ENCODE measurements at places on chromosomes 5 and 9.
A peak's percentile ranks its signal among the peaks of the same experiment; 100 is the strongest.

GRCh38 chr9:20945269-20945668 lies 86.2 kb downstream of the HACD4 start:
- DNase-seq: no peak

DNA sequence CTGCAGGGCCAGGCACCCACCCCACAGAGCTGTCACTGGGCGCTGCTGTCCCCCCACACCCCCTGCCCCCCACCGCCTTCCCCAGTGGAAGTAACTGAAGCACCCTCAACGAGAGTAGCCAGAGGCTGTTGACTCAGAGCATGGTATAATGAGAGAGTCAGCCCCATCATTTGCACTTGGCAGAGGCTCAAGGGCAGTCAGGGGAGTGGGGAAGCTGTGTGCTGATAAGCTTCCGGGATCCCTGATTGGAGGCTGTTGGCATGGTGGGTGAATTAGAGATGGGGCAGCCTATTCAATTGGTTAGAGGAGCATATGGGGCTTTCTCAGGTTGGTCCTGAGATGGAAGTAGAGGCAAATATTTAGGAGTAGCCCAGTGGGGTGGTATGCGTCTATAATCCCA lies 77.1 kb upstream of the GOLM1 start:
- DNase-seq: peak; percentile 57

DNA sequence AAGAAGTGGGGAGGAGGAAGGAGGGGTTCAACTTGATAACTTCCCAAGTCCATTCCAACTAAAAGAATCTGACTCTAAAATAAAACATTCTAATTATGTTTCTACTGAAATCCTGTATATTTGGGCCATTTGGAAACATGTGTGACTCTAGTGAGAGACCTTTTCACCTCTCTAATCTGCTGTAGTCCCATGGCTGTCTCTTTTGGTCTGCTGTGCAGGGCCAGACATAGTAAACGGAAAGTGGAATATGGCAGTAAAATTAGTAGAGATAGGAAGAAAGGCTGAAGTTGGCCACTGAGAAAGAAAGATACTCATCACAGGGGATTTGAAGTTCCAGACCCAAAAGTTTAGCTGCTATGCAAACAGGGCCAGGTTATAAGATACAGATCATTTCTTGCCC lies 15.9 kb downstream of the RFX3 start:
- DNase-seq: peak; percentile 25

GRCh38 chr9:99178912-99179872 lies 42.5 kb downstream of the ALG2 start:
- no peak for DNase-seq

GRCh38 chr5:124746916-124747790 lies 714 bp upstream of the ZNF608 start:
- DNase-seq: peak; percentile 65

DNA sequence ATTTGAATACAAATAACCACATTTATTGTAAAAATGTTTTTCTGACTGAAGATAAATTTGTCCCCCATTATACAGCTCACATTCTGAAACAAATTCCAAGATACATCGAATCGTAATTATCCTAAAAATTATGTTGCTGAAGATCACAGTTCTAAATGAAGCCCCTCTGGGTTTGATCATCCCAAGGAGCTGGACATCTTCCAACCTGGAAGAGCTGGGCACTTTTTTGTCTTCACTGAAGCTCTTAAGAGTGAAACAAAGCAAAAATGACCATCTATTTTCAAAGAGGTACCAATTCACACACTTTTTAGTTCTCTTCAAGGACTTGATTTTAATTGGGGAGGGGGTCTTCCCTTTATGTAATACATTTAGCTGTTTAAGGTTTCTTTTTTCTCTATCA lies 5.5 kb downstream of the CTNND2 start:
- no peak for DNase-seq

DNA sequence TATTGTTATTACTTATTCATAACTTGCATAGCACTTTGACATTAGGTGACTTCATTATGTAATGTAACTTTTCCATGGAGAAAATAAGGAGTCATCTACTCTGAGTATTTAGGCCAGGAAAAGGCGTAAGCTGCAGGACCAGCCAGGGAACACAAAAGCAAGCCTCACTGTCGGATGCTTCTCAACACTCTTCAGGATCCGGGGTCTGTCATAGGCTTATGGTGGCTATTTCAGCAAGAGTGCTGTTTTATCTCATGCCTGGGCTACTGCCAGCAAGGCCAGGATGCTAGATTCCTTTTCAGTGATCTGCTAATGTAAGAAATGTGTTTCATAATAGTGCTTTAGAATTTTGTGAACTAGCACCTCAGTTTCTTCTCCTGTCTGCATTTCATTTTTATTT lies 162.4 kb downstream of the CHSY3 start:
- no peak for DNase-seq

GRCh38 chr5:143393524-143393923 lies 10.0 kb downstream of the NR3C1 start:
- no peak for DNase-seq

DNA sequence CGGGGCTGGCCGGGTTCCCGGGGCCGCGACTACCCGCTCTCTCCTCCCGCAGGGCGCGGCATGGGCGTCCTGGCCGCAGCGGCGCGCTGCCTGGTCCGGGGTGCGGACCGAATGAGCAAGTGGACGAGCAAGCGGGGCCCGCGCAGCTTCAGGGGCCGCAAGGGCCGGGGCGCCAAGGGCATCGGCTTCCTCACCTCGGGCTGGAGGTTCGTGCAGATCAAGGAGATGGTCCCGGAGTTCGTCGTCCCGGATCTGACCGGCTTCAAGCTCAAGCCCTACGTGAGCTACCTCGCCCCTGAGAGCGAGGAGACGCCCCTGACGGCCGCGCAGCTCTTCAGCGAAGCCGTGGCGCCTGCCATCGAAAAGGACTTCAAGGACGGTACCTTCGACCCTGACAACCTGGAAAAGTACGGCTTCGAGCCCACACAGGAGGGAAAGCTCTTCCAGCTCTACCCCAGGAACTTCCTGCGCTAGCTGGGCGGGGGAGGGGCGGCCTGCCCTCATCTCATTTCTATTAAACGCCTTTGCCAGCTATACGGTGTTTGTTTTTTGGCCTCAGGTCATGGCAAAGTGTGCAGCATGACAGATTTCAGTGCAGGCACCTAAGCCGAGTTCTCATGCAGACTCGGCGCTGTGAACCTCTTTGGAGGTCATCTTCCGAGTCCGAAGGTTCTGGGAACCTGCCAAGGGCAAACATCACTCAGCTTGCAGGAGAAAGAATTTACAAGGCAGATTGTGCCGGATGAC lies 516 bp downstream of the MRPL41 start:
- DNase-seq: peak; percentile 76

GRCh38 chr5:164235300-164235891 lies 730.0 kb downstream of the MAT2B start:
- DNase-seq: no peak

DNA sequence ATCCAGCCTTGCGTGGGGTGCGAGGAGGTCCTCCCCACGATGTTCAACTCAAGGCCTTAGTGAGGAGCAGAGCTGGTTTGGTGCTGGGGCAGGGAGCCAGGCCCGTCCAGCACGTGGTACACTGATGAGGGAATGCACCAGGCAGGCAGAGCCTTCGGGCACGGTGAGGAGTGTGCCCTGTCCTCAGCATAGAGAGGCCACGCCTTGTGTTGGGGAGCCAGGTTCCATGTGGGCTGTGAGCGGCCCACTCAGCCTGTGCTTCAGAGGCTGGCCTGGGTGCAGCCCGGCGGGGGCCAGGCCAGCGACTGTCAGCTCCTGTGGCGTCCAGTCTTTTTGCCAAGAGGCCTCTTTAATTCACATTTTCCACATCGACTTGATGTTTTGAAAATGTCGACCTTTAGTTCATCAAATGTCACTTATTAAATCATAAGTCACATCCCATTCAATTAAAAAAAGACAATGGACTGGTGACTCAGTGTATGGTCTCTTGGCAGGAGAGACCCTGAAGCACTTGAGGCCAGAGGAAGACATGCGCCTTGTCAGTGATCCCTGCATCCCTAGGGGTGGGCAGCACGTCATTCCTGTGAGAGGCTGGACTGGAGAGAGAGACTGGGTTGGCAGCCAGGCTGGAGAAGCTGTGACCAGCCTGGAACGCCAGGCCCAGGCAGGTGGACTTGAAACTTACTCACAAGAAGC lies 21.7 kb downstream of the ERGIC1 start:
- no peak for DNase-seq

GRCh38 chr5:392431-392988 lies 50.5 kb upstream of the EXOC3 start:
- DNase-seq: no peak

DNA sequence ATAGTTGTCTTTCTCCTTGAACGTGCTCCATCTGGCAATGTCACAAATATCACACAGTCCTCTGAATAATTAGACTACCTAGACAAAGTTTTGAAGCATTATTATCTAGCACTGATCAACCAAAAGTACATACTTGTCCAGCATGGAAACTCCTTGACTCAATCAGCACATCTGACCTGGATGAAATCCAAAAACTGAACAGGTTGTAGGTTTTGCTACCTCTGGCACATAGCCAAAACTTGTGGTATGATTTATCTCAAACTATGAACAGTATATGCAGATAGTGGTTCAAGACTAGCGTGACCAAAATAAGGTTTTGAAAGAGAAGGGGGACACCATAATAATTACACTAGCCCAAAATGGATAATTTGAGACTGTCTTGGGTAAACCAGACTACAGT lies 158.1 kb downstream of the ARRDC3 start:
- DNase-seq: no peak

DNA sequence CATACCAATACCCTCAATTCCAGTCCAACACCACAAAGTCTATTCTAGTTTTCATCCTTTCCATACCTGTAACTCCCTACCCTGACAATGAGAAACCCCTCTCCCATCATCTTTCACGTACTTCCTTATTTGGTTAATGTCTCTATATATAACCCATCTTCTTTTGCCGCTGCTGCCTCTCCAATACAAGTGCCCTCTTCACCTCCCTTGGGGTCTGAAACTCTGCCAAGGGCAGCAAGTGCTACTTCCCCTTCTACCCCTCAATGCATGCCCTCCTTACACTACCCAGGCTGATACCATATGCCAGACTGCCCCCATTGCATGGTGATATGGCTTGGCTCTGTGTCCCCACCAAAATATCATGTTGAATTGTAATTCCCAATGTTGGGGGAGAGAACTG lies 24.4 kb upstream of the SMIM15 start:
- DNase-seq: no peak

DNA sequence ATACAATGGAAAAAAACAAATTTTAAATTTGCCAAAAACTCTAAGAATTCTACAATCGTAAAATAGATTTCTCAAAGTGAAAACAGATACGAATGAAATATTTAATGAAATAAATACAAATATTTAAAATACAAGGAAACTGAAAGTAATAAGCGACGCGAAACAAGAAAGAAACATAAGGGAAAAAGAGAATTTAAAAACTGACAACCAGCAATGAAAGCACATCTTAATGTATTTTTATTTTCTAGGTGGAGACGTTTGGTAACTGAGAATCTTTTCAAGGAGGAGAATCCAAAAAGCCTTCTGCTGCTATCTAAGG lies 1.0 kb downstream of the ANXA2R start:
- no peak for DNase-seq

DNA sequence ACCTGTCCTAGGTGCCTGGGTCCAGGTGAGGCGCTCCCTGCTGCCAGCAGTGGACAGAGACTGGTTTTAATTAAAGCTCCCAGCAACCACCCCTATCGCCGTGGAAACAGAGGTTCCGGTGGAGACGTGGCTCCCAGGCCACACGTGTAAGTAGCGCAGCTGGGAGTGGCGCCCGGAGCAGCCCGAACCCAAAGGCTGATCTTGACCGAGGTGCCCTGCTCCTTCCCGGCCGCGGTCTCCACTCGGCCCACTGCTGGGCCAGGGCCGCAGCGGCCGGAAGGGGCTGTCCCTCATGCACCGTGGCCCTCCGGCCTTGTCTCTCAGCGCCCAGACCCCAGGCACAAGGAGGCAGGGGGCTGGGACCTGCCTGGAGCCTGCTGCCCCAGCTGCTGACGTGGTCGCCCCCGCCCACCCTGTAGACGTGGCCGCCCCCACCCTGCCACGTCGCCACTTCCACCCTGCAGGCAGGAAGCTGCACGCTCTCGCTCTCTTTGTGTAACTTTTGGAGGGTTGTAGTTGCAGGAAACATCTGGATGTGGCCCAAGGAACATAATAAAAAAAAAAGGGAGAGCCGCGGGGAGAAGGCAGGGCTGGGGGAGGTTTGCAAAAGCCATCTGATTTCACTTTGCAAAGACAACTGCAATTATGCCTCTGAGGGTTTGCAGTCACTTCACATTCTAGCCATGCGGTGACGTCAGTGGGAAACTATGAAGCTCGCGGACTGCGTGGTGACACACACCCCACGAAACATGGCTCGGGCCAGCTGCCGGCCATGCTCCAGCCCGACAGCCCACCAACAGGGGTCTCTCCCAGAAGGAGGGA lies 129.9 kb downstream of the RXRA start:
- peak; percentile 35 for DNase-seq

GRCh38 chr5:321230-321725 lies at the start of gene AHRR:
Gene AHRR, plus strand, starts transcription at chr5:321714. Its CDS starts 22,189 bp downstream, at chr5:343903.
- peak; percentile 47 for DNase-seq

DNA sequence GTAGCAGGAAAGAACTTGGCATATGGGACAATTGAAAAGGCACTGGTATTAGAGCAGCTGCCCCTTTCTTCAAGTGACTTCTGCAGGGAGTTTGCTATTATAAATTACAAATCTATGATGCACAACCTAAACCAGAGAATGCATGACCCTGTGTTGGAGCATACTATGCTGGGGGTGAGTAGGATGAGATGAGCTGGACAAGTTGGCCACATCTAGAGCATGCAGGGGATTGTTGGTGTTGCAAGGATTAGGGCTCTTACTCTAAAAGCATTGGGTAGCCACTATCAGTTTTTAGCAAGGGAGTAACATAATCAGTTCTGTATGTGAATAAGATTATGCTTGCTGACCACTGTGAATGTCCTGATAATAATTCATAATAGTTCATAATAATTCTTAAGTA lies 186.7 kb downstream of the KIAA0825 start:
- no peak for DNase-seq

GRCh38 chr5:124741711-124742496 lies 4.5 kb downstream of the ZNF608 start:
- no peak for DNase-seq

GRCh38 chr5:39063037-39063436 lies 11.2 kb downstream of the RICTOR start:
- DNase-seq: no peak
